ENCODE measurements at places on chromosomes 5 and 9. TPM values are rescaled to one million over a fixed set of nuclear protein-coding genes. Genes with fewer than 3 reads are reported as not detected.

- peak within 1 kb of the TSS; percentile 99 for H3K27ac ChIP-seq
- H3K4me1 ChIP-seq, result no peaks in the 10 kb centered on the region
- no peaks in the 10 kb centered on the region for H3K36me3 ChIP-seq
- peak; percentile 87 for DNase-seq
- H3K4me3 ChIP-seq, result peak within 1 kb of the TSS; percentile 77
These were observed at the start of gene ATG10 for GRCh38 chr5:81971712-81972491. ATG10 (plus strand) TSS chr5:81972023; CDS start chr5:81987571, 15,548 bp downstream.

DNA sequence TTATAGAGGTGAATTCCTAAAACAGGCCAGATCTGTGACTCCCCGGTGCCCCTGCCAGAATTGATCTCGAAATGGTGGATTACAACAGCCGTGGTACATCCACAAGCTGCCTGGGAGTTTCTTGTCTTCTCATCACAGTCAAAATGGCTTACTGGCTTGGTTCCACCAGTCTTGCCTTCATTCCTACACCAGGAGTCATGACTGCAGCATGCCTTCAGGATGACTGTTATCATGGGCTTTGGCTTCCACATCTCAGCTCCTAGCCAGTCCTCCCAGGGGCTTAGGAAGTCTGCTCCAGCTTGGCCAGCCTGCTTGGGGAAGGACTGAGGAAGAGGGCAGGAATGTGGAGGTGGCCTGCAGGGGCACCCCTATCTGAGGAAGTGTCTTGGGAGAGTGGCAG, 132.9 kb upstream of the NR3C1 start:
- no peaks in the 10 kb centered on the region for H3K4me1 ChIP-seq
- H3K36me3 ChIP-seq, result no peaks in the 10 kb centered on the region
- H3K4me3 ChIP-seq, result no peak overlapping the region

- no peak for DNase-seq
- peaks cover 5% of the 10 kb centered on the region for H3K4me1 ChIP-seq
- H3K4me3 ChIP-seq, result no peak overlapping the region
These were observed 18.9 kb upstream of the DUSP1 start for GRCh38 chr5:172789687-172790495.

GRCh38 chr5:122076050-122076461, 2.0 kb downstream of the LOX start:
- peak overlapping the region; percentile 90 for H3K4me3 ChIP-seq
- no peaks in the 10 kb centered on the region for H3K4me1 ChIP-seq
- no peaks in the 10 kb centered on the region for H3K36me3 ChIP-seq
- no peak overlapping the region for H3K27ac ChIP-seq

- H3K27me3 ChIP-seq, result no peaks in the 10 kb centered on the region
- DNase-seq, result no peak
- no peak overlapping the region for H3K27ac ChIP-seq
- no peaks in the 10 kb centered on the region for H3K4me1 ChIP-seq
These were observed 124.6 kb downstream of the ATPSCKMT start for GRCh38 chr5:10125116-10125515.

DNA sequence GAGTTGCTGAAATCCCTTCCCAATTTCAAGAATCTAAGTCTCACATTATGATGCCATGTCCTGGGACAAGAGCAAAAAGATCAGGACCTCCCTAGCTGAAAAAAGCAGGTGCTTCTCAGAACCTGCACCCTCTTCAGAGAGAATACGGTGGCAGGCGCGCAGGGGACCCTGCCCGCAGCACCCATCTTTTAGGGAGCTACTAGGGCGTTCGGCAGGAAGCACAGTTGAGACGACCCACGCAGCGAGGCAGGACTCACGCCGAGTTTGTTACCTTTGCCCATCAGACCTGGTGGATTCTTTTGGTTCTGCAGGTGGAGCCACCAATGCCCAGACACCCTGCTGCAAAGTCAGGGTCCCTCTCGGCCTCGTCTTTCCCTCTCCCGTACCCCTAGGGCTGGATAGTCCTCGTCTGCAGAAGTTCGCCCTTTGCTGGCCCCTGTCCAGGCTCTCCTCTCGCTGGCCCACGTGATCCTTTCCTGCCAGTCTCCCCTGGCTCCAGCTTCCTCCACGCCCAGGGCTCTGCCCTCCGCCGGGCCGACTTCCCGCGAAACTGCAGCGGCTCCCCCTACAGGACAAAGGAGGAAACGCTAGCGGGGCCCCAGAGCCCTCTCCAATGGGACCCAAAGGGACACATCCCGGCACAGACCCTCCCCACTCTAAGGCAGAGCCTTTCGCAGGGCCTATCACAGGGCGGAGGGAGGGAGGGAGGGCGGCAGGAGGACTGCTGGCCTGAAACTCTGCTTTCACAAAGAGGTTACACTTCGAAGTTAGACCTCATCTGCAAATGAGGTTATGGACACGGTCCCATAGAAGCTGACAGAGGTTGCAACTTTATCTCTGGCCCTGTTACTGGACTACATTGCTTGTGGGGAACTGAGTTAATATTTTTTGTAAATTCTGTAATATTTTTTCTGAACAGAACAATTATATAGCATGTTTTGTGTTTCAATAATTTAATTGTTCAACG, 28.8 kb downstream of the TMEM174 start:
- no peak overlapping the region for H3K27ac ChIP-seq
- peaks cover 12% of the 10 kb centered on the region for H3K27me3 ChIP-seq
- DNase-seq, result peak; percentile 22
- H3K4me3 ChIP-seq, result peak overlapping the region; percentile 6
- H3K4me1 ChIP-seq, result no peaks in the 10 kb centered on the region

DNA sequence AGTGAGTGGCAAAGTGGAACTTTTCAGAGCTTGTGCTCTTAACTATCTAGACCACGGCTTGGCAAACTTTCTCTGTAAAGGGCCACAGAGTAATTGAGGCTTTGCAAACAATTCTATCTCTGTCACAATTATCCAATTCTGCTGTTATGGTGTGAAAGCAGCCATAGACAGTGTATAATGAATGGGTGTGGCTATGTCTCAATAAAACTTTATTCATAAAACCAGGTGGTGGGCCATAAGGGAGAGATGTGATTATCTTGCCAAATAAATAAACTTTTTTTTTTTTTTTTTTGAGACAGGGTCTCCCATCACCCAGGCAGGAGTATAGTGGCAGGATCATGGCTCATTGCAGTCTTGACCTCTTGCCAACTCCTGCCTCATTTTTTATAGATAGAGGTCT, 78.7 kb upstream of the GNA14 start:
- no peaks in the 10 kb centered on the region for H3K36me3 ChIP-seq
- DNase-seq, result no peak
- no peak overlapping the region for H3K27ac ChIP-seq
- H3K4me3 ChIP-seq, result no peak overlapping the region

GRCh38 chr9:74795081-74795480, 92.6 kb downstream of the TRPM6 start:
- H3K27me3 ChIP-seq, result no peaks in the 10 kb centered on the region
- H3K27ac ChIP-seq, result no peak overlapping the region
- DNase-seq, result no peak
- no peaks in the 10 kb centered on the region for H3K4me1 ChIP-seq
- no peaks in the 10 kb centered on the region for H3K36me3 ChIP-seq

- no peaks in the 10 kb centered on the region for H3K4me1 ChIP-seq
- no peak overlapping the region for H3K4me3 ChIP-seq
- no peak for DNase-seq
- H3K27me3 ChIP-seq, result no peaks in the 10 kb centered on the region
These were observed 17.0 kb upstream of the SELENOP start for GRCh38 chr5:42828671-42829070.

- H3K27ac ChIP-seq, result no peak overlapping the region
- no peak for DNase-seq
- H3K36me3 ChIP-seq, result no peaks in the 10 kb centered on the region
- H3K27me3 ChIP-seq, result no peaks in the 10 kb centered on the region
- no peaks in the 10 kb centered on the region for H3K4me1 ChIP-seq
These were observed 281.7 kb upstream of the CD180 start for GRCh38 chr5:67478337-67478736.

DNA sequence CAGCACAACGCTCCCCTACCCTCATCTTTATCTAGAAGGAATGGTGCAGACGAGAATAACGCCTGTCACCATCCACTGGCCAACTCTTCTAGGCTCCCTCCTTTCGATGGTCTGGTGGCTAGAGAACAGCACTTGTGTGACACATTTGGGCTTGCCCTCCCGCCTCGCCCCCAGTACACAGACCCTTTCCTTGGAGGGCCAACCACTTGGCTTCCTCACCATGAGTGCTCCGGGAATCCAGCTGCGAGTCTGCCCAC, 1.4 kb downstream of the GNAQ start:
- H3K27me3 ChIP-seq, result no peaks in the 10 kb centered on the region
- peak overlapping the region; percentile 79 for H3K4me3 ChIP-seq
- H3K36me3 ChIP-seq, result no peaks in the 10 kb centered on the region
- H3K4me1 ChIP-seq, result no peaks in the 10 kb centered on the region
- DNase-seq, result no peak

- DNase-seq, result no peak
- no peak overlapping the region for H3K27ac ChIP-seq
- no peaks in the 10 kb centered on the region for H3K27me3 ChIP-seq
- no peak overlapping the region for H3K4me3 ChIP-seq
These were observed 5.9 kb downstream of the SLC4A9 start for GRCh38 chr5:140365941-140366340.

- no peaks in the 10 kb centered on the region for H3K27me3 ChIP-seq
- no peaks in the 10 kb centered on the region for H3K36me3 ChIP-seq
- H3K27ac ChIP-seq, result no peak overlapping the region
- DNase-seq, result no peak
These were observed 7.4 kb downstream of the TMOD1 start for GRCh38 chr9:97508852-97509251.

- no peak for DNase-seq
- no peak overlapping the region for H3K27ac ChIP-seq
- no peaks in the 10 kb centered on the region for H3K4me1 ChIP-seq
- no peaks in the 10 kb centered on the region for H3K27me3 ChIP-seq
- no peak overlapping the region for H3K4me3 ChIP-seq
- H3K36me3 ChIP-seq, result no peaks in the 10 kb centered on the region
These were observed 36.4 kb downstream of the MTX3 start for GRCh38 chr5:79954620-79955019.

DNA sequence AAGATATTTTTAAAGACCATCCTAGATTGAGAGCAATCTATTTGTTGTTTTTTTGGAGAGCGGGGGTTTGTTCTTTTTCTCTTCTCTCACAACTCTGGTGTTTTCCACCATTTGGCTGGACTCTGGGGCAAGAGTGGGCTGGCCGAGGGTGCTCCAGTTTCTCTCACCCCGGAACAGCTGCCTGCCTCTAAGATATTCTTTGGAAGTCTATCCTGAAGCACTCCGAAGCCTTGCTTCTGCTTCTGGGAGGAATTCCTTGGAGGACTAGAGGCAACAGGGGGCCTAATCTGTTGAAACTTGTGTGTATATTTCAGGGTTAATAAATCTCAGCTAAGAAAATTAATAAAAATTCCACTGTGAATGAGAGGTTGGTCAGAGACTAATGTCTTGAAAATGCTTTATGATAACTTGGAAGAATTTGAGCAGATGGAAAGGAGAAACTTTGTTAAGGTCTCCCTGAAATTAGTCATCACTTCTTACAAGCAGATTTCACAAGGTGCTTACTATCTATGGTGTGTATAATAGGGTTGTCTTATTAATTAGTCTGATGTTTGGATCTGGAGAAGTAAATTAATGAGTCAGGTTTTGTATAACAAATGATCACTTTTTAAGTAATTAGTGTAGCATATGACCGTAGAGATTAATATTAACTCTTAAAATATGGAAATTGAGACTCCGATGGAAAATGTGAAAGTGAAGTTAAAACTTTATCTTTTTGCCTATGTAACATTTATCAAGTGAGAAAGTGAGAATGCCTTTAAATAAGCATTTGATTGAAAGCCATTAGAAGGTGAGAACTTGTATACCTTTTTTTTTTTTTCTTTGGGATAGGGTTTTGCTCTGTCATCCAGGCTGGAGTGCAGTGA, 4.0 kb downstream of the MAN2A1 start:
- no peaks in the 10 kb centered on the region for H3K27me3 ChIP-seq
- H3K4me1 ChIP-seq, result no peaks in the 10 kb centered on the region

DNA sequence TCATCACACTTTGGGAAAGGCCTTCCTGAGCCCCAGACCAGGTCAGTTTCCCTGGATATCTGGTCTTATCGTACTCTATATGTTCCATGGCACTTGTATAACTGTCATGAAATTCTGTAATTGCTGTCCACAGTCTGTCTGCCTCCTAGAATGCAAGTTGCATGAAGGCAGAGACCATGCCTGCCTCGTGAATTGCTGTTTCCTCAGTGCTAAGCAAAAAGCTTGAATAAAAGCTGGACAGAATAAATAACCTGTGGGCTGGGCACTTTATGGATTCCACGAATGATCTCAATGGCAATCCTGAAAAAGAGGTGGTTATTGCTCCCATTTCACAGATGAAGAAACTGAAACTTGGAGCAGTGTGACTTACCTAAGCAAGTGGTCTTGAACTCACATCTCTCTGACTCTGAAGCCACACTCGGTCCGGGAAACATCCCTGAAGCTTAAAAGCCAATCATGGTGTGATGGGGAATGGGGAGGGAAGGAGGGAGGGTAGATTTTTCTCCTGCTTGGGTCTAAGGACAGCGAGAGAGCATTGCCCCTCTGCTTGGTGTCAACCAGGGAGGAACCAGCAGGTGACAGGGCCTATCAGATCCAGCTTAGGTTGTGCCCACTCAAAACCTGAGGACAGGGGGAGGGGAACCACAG, 13.2 kb upstream of the LHX2 start:
- H3K36me3 ChIP-seq, result no peaks in the 10 kb centered on the region
- no peak for DNase-seq
- peaks cover 4% of the 10 kb centered on the region for H3K27me3 ChIP-seq
- no peak overlapping the region for H3K4me3 ChIP-seq

DNA sequence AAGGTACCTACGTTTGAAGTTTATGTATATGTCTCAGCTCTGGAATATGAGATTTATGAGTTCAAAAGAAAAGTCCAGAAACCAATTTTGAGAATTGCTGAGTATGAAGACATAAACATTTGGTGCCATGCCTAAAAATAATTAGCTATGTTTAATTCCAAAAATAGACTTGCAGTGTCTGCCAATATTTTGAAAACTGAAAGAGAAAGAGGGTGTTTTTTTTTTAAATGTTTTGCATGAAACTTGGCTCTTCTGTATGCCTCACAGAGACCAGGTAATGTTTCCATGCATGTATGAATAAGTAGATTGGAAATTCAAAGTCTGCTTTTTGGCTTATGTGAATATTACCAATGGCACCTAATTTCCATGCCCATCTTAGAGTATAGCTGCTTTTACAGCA, 634.4 kb upstream of the C9orf72 start:
- H3K4me1 ChIP-seq, result no peaks in the 10 kb centered on the region
- no peak overlapping the region for H3K4me3 ChIP-seq
- H3K27ac ChIP-seq, result no peak overlapping the region
- no peaks in the 10 kb centered on the region for H3K27me3 ChIP-seq
- no peaks in the 10 kb centered on the region for H3K36me3 ChIP-seq

GRCh38 chr5:1033178-1033577, 24.6 kb downstream of the NKD2 start:
- DNase-seq, result no peak
- no peaks in the 10 kb centered on the region for H3K4me1 ChIP-seq
- no peaks in the 10 kb centered on the region for H3K36me3 ChIP-seq
- H3K27ac ChIP-seq, result no peak overlapping the region

GRCh38 chr9:86902991-86903733, 44.1 kb downstream of the GAS1 start:
- no peaks in the 10 kb centered on the region for H3K4me1 ChIP-seq
- peak overlapping the region; percentile 24 for H3K4me3 ChIP-seq

GRCh38 chr5:103951776-103952175, 389.2 kb upstream of the NUDT12 start:
- no peak for DNase-seq
- no peaks in the 10 kb centered on the region for H3K4me1 ChIP-seq
- H3K27me3 ChIP-seq, result no peaks in the 10 kb centered on the region

CKMT2 gene
- total RNA-seq, result 3.7 TPM

ADRA1B gene
- total RNA-seq, result 0.33 TPM

TAF9 gene
- total RNA-seq, result 44.9 TPM

ANKRD34B gene
- not detected for total RNA-seq

CPLANE1 gene
- total RNA-seq, result 55.5 TPM

PCDHGA6 gene
- total RNA-seq, result 4.0 TPM

UNC13B gene
- 19.3 TPM for total RNA-seq

ZNF366 gene
- 5.2 TPM for total RNA-seq

TLX3 gene
- not detected for total RNA-seq

OR1J1 gene
- total RNA-seq, result not detected

CCDC183 gene
- 0.64 TPM for total RNA-seq

CD72 gene
- 3.6 TPM for total RNA-seq
